ENCODE measurements at places on chromosomes 6 and 20.

- peak; percentile 5 for DNase-seq
These were observed 76.4 kb upstream of the HS3ST5 start for GRCh38 chr6:114419175-114419574.

DNA sequence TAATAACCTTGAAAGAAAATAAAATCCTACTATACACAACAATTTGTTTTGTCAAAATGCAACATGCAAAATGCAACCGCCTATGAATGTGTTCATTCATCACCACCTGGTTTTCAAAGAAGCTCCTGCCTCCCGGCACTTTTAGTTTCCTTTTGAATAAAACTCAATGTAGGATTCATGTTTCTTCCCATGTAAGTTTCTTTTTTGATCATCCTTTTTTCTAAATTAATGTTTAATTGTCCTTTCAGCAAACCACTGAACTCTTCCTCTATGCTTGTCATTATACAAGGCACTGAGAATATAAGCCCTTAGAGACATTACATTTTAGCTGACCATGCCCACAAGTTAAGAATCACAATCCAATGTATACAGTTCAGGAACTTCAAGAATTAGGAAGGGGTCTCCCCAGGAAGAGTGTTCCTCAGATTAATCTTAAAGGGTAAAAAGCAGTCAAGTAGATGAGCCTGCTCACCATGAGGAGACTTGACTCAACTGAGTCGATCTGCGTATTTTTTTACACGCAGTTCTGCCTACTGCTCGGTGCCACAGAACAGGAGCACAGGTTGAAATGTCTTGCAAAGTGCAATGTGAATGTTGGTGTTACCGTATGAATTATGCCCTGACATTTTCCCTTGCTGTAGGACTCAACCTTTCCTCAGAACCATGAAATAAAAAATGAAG is 7.2 kb upstream of the THEMIS start:
- peak; percentile 33 for DNase-seq

DNA sequence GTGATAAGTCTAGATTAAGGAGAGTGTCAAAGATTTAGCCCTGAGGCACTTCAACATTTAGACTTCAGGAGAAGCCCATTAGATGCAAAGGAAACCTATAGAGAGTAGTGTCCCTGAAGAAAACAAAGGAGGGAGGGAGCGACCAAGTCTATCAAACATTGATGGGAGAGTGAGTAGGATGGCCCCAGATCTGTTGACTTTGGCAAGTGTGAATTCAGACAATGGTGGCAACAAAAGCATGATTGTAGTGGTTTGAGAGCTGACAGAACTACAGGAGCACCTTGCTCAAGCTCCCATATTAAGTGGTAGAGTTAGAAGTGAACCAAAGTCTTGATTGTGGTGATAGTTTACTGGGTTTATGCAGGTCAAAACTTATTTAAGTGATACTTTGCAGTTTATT is 979 bp upstream of the ABCF1 start:
- DNase-seq = no peak

- DNase-seq = no peak
These were observed 109.1 kb upstream of the MLIP start for GRCh38 chr6:54002116-54002515.

DNA sequence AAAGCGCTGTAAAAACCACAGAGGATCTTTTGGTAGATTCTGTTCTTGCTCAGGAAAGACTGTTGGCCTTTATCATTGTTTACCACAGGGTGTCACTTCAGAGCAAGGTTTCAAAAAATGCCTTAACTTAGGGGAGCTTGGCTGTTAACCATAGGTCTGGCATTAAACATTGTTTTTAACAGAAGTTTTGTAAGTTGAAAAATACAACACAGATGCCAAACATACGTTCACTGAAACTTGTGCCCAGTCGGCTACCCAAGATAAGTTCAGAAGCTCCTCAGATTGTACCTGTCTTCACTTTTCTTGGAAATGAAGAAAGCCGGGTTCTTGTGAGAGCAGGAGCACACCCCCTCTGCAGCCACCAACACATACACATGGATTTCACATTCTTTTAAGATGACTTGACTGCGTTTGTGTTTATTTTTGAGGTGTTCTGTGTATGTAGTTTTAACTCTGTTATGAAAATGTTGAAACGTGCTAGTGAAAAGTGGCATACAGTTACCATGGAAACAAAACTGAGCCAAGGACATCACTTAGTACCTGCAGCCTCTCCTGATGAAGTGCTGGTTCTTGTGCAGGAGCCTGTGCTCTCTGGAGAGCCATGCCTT is 64.9 kb downstream of the SYCP2L start:
- DNase-seq = no peak

DNA sequence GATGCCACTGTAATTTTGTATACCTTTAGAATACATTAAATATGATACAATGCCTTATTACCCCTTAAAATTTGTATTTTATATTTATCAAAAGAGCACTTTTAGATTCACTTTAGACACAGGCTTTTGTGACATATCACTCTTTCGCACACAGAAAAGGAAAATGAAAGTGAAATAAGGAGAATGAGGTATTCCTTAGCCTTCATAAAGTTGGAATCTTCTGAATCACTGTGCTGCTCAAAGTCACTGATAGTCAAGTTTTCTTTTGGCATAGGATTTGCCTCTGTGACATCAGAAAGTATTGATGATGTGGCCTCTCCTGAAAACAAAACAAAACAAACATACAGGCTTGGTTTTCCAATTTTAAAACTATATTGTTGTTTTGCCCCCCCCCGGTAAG is 1097.1 kb downstream of the KIF16B start:
- no peak for DNase-seq

GRCh38 chr6:44057931-44058616 is 69.2 kb downstream of the MRPL14 start:
- no peak for DNase-seq

All from T-helper 2 cell treated with Interferon-gamma antibody and Interleukin-4, amounts not matched to agents 5 μg/mL and 100 μg/mL, for 36 hours (primary cell).